ENCODE measurements at places on chromosomes 11 and 22.

GRCh38 chr22:22788460-22789037, 99.1 kb upstream of the IGLL5 start:
- no peak for DNase-seq

GRCh38 chr22:26323013-26323412, 106.0 kb upstream of the ASPHD2 start:
- DNase-seq = no peak

DNA sequence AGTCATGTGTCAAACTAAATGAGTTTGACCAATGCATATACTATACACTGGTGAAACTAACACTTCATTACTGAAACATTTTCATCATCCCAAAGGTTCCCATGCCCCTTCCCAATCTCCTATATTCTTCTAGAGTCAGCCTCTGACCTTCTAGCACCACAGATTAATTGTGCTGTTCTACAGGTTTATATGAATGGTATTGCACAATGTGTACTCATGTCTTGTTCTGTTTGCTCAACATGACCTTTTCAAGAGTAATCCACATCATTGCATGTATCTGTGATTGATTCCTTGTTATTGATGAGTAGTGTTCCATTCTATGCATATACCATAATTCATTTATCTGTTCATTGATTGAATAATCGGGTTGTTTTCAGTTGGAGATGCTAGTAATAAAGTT, 7.5 kb upstream of the OR8G1 start:
- no peak for DNase-seq

- no peak for DNase-seq
Measured at GRCh38 chr11:129972611-129973010, 30.0 kb downstream of the PRDM10 start.

DNA sequence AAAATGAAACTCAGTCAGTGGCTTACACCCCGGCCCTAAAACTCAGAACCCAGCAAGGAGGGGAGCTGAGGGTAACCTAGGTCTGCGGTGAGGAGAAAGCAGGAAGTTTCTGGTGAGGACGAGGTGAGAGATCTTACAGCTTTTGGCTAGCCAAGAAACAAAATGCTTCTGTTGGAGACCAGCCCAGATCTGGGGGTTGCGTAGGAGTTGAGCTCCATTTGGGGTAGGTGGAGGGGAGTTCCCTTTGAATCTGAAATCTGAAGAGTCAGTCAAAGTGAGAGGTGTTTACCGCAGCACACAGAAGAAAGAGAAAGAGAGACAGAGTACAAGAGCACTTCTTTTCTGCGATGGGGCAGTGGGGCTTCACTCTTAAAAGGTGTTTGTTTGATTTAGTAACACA, 29.6 kb downstream of the EHF start:
- no peak for DNase-seq
